ENCODE measurements at places on chromosomes 5 and 9.
A peak's percentile ranks its signal among the peaks of the same experiment; 100 is the strongest.

DNA sequence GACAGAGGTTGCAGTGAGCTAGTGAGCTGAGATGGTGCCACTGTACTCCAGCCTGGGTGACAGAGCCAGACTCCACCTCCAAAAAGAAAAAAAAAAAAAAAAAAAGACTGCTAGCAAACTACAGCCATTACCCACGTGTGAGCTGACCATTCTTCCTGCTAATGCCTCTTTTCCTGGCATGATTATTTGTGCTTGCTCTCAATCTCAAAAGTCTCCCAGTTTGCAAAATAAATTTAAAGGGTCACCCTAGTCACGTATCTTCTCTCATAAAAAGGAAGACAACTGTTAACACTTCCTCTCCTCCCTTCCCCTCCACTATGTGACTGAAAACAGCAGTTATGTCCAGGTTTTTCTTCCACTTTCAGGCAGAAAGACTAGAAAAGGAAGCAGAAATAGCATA lies 37.2 kb downstream of the TRIM36 start:
- DNase-seq = no peak

DNA sequence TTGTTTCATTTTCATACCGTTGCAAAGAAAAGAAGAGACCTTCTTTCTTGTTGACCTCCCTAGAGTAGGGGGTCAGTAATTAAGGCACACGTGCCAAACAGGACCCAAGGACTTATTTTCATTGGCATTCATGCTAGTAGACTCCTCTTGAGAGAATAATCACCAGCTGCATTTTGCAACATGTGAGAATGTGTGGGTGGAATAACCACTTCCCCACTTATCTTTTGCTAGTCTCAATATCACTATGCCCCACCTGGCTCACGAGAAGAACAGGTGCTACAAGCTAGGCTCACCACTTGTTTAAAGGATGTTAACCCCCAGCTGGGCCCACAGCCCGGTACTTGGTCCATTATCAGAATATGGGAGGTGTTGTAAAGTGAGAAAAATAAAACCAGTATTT lies 460.7 kb upstream of the MEF2C start:
- no peak for DNase-seq

DNA sequence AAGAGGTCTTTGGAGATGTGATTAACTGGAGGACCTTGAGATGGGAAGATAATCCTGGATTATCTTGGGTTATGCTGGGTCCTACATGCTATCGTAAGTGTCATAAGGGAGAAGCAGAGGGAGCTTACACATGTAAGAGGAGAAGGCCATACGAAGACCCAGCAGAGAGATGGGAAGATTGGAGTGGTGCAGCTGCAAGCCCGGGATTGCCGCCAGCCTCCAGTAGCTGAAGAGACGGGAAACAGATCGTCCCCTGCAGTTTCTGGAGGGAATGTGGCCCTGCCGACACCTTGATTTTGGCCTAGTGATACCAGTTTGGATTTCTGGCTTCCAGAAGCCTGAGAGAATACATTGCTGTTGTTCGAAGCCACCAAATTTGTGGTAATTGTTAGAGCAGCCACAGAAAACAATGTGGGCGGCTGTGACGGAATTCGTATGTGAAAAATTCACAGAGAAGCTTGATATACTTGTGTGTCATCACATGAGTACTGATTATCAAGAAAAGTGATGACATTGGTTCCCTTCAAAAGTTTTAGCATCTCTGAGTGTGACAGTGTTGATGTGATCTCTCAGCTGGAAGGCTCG lies 86.9 kb downstream of the CYFIP2 start:
- no peak for DNase-seq

GRCh38 chr9:122186301-122186700 lies 26.6 kb downstream of the MORN5 start:
- no peak for DNase-seq

GRCh38 chr5:81316571-81316970 lies 15.2 kb downstream of the ZCCHC9 start:
- no peak for DNase-seq

DNA sequence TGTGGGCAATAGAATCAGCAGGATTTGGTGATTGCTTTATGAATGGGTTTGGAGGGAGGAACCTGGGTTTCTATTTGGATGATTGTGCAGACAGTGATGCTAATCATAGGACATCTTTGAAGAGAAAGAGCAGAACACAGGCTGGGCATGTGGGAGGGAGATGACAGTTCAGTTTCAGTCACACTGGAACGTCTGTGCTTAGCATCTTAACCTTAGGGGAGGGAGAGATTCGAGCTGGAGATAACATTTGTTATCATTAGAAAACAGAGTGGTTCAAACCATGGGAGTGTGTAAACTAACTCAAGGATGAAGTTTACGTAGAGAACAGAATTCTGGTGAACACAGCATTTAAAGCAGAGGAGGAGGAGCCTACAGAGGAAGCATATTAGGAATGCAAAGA lies 138.6 kb upstream of the PPP2R2B start:
- DNase-seq = no peak

DNA sequence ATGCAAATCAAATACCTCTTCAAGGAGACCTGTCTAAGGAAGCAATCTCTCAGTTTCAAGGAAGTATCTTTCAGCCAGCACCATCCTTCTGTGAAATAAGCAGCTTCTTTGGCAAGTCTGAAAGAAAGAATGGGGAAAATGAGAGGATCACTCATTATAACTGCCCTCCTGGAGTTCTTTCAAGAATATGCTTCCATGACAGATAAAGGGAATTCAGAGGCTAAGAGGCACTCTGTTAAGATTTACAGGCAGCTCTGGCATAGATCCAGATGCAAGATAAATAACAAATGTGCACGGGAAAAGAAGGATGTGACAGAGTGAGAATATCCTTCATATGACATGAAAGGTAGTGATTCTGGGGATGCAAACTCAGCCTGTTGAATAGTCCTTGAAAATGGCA lies 348.2 kb upstream of the CCNG1 start:
- DNase-seq = no peak

DNA sequence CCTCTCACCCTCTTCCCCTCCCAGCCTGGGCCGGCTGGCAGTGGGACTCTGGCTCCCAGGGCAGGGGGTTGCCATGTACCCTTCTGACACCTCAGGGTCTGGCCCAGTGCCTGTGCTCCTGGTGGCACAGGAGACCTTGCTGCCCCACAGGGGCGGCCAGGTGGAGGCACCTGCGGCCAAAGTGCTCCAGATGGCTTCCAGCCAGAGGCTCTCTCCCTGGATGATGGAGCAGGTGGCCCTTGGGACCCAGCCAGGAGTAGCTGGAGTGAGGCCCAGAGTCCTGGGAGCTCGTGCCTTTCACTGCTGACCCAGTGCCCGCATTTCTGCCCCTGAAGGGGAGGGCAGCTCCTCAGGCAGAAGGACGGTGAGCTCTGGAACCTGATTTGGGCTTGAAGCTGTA lies 87.3 kb downstream of the NTNG2 start:
- no peak for DNase-seq

DNA sequence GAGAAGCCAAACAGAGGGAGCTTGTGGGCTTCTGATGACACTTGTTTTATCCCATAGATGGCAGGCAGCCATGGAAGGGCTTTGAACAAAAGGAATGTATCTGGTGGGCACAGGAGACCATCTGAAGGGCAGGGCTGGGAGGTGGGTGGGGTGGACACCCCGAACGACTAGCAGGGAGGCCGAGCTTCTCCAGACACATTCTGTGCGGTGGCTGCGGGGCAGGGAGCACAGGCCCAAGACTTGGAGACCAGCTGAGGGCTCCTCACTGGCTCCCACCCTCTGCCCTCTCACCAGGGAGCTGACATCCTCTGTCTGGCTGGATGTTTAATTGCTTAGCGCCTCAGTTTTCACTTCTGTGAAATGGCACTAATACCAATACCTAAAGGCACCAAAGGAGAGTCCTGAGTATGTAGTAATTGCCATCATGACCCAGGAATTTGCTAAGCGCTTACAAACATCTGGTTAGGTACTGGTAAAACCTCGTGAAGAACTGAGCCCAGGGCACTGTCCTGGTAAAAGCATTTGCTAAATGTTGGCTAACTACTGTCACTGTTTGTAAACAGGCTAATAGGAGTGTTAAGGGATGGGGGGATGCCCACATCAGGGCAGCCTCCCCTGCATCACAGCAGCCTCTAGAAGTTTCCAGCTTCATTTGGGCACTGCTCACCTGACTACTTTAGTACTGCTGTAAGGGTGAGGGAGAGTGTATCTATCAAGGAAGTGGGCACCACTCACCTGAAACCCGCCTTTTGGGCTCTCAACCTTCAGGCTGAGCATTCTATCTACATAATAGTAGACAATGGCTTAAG lies 2.1 kb upstream of the PHF2 start:
- no peak for DNase-seq

DNA sequence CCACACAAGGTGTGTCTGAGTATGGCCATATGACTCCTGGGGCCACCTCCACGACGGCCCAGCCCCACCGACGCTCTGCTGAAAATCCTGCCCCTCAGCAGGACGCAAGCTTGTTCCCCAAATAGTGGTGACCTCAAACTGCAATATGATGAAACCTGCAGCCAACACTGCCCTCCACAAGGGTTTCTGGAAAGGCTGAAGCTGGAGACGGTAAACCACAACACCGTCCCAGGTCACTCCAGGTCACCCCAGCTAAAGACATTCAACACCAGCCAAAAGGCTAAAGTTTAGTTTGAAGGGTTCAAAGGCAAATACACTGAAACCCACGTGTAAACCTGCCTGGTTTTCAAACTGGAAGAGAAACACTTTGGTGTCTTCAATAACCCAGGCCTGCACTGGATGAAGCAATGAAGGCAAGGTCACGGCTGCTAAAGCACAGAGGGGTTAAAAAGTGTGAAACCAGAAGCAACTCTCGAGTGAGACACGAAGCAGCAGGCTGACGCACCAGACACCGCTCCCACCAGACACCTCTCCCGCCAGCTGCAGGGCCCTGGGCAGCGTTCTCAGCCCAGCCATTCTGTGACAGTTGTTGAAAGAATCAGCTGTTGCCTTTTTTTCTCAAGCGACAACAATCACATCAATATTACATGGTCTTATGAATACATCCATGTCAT lies 1.8 kb upstream of the LHX3 start:
- no peak for DNase-seq

- no peak for DNase-seq
These were observed 174.9 kb downstream of the GABBR2 start for GRCh38 chr9:98533866-98534265.

GRCh38 chr9:71736236-71736635 lies 32.1 kb downstream of the CEMIP2 start:
- DNase-seq = no peak

GRCh38 chr9:125757834-125758233 lies 10.7 kb downstream of the PBX3 start:
- no peak for DNase-seq

DNA sequence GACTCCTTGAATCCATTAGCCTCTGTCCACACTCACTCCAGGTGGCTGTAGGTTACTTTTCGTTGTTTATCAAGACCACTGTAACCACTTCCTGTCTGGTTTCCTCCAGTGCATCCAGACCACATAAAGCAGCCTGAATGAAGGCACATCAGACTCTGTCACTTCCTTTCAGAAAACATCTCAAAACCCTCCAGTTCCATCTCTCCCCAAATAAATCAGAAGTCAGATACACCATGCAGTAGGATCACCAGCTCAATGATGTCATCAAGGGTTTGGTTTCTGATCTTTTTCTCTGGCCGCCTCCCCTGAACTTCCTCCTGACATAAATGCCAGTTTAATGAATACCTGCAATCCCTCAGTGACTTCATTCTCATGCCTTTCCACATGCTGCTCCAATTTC lies 161.2 kb downstream of the ZNF462 start:
- no peak for DNase-seq

DNA sequence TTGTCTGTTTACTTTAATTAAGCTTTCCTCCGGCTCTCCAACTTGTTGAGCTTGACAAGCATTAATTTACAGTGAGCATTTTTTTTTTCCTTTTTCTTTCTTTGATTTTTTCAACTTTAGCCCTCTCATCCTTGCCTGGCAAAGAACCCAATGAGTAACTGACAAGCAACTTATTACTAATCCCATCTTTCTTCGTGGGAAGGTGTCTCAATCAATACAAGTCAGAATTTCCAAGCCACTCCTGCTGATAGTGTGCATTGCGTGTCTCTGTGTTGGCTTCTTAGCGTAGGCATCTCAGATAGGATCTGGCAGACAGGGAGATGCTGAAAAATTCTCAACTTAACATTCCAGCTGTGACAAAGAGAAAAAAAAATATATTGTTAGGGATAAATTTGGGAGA lies 527.7 kb upstream of the WWC1 start:
- peak; percentile 17 for DNase-seq

DNA sequence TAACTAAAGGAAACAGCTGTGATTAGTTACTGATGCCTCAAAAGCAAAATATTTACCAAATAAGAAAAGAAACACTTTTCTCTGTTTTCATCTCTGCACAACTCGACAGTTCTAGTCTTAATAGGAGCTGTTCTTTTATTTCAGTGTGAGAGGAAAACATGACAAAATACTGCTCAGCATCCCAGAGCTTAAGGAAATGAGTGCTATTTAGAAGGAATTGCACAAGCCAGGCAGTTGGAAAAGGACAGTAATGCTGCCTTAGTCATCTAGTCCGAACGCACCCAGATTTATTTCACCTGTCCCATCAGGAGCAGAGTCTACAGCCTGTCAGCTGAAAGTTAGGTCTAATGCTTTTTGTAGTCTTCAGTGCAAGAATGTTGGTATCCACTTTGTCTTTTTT lies 12.3 kb downstream of the ZCCHC9 start:
- no peak for DNase-seq

DNA sequence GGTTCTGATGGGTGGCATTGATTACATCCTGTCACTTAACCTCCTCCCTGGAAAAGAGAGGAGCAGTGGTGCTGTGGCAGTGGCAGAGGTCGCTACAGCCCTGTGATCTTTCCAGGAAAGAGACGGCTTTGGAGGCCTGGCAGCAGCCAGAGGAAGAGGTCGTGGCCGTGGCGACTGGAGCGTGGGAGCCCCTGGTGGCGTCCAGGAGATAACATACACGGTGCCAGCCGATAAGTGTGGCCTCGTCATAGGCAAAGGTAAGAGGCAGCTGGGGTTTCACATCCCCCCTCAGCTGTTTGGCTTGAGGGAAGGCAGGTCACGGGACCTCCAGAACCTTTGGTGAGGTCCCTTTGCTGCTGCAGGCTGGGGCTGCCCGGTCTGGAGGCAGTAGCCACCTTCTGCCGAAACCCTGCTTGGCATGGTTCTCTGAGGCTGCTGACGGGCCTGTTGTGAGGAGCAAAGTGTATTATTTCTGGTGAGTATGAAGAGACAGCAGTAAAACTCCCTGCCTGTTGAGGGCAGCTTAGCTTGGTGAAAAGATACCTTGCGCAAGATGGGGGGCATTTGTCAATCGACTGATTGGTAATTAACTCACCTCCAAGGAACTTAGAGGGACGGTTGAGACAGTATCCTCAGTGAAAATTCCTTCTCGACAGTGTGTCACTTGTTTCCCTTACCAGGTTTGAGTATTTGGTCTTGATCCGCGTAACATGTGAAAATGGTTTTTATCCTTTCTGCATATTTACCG lies 38.0 kb upstream of the PRDM12 start:
- DNase-seq = no peak

- no peak for DNase-seq
These were observed 2.8 kb downstream of the SHC3 start for GRCh38 chr9:89175828-89176261.

GRCh38 chr5:127671218-127671617 lies 22.3 kb downstream of the CTXN3 start:
- peak; percentile 14 for DNase-seq

Data from head of caudate nucleus (tissue), 42 donors.